HL-60 (cell line): ENCODE measurements at places on chromosomes 4 and X.

GRCh38 chr4:20086799-20087521 is 164.7 kb upstream of the SLIT2 start:
- DNase-seq = no peak

- DNase-seq = no peak
Observed at GRCh38 chr4:183633476-183634400, 25.2 kb downstream of the RWDD4 start.

DNA sequence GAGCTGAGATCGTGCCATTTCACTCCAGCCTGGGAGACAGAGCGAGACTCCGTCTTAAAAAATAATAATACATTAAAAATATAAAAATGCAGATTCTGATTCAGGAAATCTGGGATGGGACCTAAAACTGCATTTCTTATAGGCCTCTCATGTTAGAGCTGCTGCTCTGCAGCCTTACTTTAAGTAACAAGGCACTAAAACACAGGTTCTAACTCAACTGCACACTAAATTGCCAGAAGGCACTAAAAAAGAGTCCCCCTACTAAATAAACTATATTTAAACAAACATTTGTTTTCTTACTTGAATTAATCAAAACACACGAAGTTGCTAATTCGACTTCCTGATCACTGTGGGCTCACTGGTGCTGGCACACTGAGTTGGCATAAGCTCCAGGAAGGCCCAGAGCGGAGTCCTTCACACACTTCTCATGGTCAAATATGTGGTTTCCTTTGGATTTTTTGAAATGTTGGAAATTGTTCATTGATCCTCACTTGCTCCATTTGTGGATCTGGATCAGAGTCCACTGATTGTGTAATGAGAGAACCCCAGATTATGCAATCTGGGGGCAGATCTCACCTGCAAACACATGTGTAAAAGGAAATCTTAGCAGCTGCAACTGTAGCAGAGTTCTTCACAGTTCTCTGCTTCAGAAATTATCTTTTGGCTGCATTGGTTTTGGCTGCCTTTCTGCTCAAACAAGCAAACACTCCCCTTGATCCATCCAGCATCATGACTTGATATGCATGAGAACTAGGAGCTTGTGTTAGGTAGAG is 59.3 kb downstream of the AFF1 start:
- no peak for DNase-seq

GRCh38 chrX:49627086-49627777 is 28.4 kb downstream of the GAGE1 start:
- no peak for DNase-seq

DNA sequence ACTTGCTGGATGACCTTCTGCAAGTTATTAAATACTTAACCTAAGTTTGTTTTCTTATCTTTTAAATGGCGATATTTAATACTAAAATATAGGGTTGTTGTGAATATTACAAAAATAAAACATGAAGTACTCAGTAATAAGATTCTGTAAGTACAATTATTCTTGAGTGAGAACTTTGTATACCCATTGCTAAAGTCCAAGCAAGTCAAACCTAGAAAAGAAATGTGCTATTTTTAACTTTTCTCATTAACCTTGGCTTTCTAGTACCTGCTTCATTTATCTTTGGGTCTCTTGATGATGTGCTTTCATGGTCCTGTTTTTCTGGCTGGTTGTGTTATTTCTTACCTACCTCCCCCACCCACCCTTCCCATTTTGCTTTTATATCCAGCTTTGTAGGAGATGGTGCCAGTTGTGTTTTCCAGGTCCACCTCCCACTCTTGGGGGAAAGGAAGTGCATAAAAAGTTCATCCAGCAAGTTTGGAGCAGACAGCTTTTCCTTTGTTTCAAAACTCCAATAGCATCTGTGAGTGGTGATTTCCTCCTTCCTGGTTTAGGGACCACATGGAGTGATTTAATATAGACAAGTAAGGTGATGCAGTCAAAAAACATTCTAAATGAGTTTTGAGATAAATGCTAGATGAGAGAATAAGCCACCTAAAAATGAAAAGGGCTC is 7.5 kb upstream of the CXCL8 start:
- DNase-seq = no peak

DNA sequence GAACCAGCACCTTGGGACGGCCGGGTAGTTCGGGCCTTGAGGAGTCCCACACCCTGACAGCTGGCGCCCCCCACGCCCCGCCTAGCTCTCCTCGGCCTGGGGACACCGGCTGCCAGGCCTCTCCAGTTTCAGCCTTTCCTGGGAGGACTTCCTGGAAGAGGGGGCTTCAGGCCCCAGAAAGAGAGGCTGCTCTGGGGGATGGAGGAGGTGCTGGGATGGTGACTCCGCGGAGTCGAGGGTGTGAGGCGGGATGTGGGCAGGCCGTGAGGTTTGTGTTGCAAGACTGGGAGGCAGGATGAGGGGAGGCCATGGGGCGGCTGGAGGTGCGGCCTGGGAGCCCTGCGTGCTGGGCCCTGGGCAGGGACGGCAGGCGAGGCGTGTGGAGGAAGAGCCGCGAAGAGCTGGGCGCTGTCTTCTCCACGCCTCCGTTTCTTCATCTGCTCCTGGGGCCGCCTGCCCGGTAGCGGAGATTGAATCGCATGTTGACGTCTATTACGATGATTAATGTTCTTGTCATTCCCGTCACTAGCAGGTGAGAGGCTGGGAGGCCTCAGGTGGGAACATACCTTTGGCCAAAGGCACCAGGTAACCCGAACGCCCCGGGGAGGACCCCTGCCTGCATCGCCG is 918 bp upstream of the FGFRL1 start:
- DNase-seq = peak; percentile 90

DNA sequence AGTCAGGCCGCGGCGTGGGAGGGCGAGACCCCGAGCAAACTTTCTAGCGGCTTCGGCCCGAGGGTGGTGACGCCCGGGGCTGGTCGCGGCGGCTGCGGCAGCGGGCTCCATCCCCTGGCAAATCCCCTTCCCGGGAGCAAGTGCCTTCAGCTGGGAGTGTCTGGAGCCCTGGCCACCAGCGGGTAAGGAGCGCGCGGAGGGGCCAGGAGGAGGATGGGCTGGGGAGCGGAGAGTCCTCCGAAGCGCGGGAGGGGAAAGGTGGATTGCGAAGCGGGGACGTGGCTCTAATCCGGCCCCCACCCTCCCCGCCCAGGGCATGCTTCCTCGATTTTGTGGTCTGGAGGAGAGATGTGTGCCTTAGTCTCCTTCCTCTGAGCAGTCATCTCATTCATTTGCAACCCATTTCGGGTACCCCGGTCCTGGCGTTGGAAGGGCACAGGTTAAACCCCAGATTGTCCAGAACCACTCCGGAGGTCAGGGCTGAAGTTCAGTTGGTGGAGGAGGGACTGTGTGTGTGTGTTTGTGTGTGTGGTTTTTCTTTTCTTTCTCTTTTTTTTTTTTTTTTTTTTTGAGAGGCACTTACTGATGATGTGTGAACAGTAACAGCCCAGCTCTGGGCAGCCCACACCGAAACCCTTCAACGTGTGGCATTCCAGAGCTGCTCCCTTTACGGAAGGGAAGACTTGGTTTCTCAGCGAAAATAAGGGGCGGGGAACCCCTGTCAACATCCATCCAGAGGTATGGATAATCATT is 516 bp downstream of the SGMS2 start:
- DNase-seq = no peak
